ENCODE measurements at places on chromosomes 12 and 14. TPM values are rescaled to one million over a fixed set of nuclear protein-coding genes. Genes with fewer than 3 reads are reported as not detected.

Gene KRT75
- total RNA-seq, result not detected

Gene PLBD1
- total RNA-seq, result 14.5 TPM

Gene DHRS1
- total RNA-seq, result 18.8 TPM

Gene KANSL2
- total RNA-seq, result 19.1 TPM

Gene NOS1
- 0.78 TPM for total RNA-seq

Gene RHEBL1
- total RNA-seq, result not detected

Gene TMEM229B
- total RNA-seq, result 4.4 TPM

Gene PRIMA1
- 0.26 TPM for total RNA-seq
